ENCODE measurements at places on chromosomes 5 and 9.
A peak's percentile ranks its signal among the peaks of the same experiment; 100 is the strongest.

- DNase-seq: no peak
These were observed 6.0 kb upstream of the SLC9A3 start for GRCh38 chr5:530001-530955.

GRCh38 chr9:128771094-128771721 lies 519 bp downstream of the ZER1 start:
- peak; percentile 44 for DNase-seq

DNA sequence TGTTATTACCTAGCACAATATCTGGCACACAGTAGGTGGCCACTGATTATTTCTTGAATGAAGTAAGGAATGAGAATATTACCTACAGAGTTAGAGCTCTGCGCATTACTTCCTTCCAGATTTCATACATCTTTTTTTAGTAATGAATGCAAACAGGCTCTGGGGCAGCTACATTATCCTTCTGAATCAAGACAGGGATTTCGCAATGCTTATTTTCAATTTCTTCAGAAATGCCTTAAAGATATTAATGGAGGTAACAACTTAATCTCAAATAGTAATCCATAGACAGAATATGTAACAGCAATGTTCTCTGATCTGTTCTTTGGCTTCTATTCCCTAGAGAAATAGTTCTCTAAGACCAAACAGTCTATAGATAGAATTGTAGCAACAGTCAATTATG lies 32.6 kb downstream of the CDKN2A start:
- no peak for DNase-seq

DNA sequence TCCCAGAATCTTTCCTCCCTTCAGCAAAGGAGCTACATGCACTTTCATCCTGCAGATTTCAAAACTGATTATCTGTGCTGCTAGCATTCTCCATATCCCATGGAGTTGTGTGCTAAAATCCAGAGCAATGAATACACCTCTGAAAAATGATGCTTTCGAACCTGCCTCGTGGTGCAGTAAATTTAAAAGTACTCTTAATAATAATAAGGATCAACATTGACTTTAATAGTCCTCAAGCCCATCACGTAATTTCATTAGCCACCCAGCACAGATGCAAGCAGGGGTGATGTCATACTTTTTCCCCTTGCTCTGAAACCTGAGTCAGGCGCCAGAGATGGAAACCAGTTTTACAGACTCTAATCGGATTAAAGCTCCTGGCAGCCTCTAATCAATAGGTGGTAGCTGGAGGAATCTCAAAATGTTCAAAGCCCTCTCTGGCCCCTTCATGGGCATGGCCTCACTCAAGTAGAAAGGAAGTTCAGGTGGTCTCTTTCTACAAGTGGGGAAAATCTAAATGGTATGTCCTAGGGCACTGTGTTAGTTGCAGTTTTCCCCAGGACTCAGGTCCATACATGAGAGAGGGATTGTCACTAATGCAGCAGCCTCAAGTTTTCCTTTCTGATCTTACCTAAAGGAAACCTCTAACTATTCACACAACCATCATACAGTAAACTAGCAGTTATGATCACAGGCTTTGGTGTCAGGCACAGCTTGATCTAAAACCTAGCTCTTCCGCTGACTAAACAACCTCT lies 221.6 kb upstream of the SLC30A5 start:
- no peak for DNase-seq

DNA sequence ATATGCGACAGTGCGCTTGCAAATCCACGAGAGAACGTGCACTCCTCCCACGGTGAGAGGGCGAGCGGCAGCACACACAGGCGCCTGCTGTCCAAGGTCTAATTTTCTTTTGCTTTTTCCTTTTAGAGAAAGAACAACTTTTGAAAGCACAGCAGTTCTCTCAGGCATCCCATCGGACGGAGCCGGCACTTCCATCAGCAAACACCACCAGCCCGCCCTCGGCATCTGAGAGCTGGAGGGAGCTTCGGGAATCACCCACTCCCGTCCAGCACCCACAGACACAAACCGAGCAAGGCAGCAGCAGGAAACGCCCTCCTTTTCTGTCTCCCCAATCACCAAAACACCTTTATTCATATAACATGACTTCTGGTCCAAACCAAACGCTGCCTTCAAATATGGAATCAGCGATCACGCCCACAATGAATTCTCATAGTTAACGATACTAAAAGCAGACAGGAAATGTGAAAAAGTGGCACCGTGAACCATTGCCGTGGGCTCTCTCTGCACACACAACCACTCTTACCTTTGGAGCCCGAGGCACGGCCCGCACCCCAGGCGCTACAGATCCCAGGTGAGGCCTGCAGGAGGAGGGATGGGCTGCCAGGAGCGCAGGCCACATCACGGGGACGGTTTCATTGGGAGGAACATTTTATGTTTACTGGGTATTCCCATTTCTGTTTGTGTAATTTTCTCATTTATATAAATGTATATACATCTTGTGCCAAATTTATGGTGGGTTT lies 14.2 kb downstream of the LPCAT1 start:
- DNase-seq: no peak

DNA sequence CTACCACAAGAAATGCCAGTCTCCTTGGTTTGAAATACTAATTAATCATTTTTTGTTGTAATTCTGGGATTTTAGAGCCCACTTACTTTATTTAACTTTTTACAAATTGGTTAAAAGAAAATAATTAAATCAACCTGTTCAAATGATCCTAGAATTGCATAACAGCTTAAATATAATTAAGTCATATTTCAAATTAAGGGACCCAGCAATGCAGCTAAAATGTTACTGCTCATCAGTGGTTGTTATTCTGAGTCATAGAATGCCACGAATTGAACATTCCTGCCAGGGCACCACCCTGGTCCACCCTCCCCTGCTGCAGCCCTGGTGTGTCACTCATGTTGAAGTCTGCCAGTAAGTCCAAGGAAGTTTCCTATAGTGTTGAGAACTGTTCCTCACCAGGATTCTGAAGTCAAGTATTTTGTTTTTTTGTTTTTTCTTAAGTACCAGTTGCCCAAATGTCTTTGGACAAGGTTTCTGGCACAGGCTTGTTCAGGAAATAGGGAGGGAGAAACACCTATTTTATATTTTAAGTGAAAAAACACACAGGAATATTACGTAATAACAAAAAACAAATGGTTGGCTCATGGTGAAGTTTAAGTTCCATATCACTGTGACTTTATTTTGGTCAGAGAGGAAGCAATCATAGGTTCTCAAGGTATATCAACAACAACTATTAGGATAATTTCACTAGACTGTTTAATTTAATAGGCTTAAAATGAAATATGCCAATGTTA lies 4.3 kb upstream of the ITGA1 start:
- no peak for DNase-seq

DNA sequence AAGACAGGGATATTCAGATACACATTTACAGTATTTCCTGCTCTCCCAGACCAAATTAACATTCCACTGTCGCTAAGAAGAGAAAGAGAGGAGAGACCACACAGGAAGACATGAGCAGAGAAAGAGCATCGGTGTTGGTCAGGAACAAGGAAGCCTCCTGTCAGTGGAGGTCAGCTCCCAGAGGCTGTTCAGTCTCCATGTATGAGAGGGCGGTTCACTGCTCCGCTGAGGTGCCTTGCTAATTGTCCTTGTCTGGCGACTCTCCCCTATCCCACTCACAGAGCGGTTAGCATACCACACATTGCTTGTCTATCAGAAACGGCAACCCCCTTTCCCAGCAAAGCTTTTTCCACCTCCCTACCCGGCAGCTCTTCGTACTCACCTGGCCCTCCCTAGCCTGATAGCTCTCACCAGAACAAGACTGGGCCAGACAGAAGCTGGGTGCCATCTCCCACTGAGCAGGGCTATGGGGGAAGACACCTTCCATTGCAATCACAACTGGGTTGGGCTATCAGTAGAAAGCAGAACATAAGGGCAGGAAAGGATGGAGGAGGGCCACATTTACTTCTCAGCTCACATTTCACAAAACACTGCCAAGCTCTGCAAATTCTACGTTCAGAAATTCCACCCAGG lies 58.6 kb upstream of the LMNB1 start:
- no peak for DNase-seq

DNA sequence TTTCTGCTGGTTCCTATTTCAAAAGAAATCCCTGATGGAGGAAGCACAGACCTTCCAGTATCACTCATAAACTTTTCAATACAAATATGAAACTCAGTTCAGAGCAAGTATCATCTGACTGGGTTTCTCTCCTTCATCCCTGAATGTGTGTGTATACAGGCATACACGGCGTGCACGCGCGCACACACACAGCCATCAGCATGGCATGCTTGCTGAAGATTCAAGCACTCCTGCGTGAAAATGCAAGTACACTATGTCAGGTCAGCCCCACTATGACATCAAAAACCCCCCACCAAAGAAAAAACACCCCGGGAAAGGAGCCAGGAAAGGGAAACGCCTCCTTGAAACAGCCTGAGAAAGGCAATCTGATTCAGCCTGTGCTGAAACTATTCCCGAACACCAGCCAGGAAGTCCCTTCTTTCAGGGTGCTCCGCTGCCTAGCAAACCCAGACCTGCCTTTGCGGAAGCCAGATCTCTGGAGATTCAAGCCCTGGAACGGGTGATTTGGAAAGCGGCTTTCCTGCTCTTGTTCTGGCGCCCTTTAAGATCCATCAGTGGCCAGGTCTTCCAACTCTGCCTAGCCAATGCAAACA lies 831 bp downstream of the KLHL3 start:
- no peak for DNase-seq

- no peak for DNase-seq
These were observed 192.9 kb downstream of the RAB3C start for GRCh38 chr5:58775701-58776262.

- DNase-seq: no peak
These were observed 270.1 kb downstream of the DNAH5 start for GRCh38 chr5:13674391-13674790.

GRCh38 chr9:124941679-124942561 lies 1.0 kb upstream of the GOLGA1 start:
- no peak for DNase-seq

DNA sequence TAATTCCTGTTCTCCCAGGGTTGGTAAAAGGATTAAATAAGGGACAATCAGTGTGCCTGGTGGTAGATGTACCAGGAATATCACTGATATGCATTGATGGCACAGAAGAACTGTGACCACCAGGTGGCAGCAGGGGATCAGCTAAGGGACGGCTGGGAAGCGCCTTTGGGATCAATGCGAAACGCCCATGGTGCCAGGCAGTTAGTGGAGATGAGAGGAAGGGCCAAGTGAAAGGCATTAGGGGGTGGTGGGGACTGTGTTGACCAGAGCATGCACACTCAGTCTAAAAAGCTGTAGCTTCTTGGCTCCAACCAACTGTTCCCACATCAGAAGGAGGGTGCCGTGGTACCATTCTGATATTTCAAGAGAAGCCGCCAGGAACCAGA lies 55.6 kb downstream of the ARHGEF37 start:
- no peak for DNase-seq

GRCh38 chr9:127396808-127397645 lies at the start of gene SLC2A8:
Gene SLC2A8, plus strand, starts transcription at chr9:127397169. Its CDS starts 62 bp downstream, at chr9:127397231.
- peak; percentile 88 for DNase-seq

GRCh38 chr9:122929796-122930354 lies 1.4 kb downstream of the ZBTB26 start:
- no peak for DNase-seq

DNA sequence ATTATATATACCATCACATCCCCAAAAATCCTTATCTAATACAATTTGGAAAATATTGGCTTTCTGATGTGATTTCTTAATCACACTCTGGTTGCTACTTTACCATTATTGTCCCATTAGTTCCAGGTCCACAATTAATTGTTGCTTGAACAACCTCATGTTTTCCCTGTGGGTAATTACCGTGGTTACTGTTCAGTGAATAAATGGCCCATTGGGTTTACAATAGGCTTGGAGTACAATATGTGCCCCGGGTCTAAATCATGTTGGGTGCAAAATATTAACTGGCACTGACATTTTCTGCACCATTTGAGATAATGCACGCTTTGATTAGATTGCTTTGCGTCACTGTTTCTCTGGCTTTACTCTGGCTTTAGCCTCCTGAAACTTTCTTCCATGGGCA lies 163.7 kb downstream of the GABBR2 start:
- DNase-seq: no peak

DNA sequence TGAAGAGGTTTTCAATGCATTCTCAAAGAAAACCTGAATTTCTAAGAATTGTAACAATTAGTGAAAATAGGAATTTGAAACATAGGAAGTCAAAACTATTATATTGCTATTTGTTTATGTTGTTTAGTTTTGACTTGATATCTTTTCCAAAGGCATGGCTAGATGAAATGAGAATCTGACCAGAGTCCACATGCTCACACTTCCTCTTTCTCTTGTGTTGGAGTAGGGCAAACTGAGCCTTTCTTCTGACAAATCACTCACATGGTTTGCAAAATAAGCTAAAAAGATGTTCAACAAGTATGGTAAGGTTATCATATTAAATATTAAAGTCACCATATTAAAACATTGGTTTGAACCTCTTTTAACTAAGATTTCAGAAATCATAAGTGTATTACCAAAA lies 512.6 kb downstream of the ISL1 start:
- DNase-seq: no peak

DNA sequence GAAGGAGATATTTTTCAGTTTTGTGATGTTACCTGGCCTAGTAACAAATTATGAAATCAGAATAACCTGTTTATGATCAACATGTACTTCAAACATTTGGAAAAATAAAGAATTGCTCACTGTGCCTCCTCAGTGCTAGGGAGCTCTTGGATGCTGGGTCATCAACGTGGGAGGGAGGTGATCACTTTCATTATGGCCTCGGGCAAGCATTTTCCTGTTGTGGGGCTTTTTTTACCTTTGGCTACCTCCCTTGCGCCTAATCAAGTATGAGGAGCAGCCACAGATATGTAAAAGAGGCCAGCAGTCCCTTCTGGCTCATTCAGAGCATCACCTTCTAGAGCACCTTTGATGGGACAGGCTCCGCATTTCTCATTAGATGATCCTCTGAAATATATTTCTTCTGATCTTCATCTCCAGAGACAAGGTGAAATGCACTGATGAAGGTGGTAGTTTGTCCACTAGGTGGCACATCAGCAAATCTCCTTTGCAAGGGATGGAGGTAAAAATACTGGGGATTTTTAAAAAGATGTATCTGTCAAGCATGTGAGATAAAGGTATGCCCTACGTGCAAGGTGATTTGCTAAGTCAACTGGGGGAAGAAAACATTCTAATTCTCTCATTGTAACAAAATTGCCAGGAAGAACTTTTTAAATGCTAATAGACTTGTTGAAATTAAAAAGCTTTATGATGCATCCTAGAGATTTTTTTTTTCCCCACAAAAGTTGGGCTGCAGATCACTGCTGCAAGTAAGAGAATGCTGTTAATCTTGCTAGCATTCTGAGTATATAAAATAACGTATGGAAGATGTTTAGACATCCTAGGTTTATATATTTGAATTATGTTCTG lies 218.2 kb downstream of the MAST4 start:
- peak; percentile 21 for DNase-seq

DNA sequence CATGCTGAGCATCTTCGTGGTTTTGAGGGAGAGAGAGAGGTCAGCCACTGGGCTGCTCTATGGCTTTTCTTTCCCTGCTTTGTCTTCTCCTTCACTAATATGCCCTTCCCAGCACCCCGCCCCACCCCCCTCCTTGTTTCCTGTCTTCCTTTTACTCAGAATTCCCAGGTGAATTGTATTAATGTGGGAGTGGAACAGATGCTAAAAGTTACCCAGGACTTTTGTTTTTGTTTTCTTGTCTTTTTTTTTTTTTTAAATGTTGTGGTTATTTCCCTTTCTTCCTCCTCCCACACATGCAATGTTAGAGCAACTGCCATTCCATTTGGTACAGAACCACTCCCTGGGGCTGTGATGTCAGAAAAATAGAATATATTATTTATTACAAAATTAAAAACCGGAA lies 442.7 kb upstream of the CD180 start:
- no peak for DNase-seq

GRCh38 chr5:178324481-178325310 lies 92.1 kb upstream of the PHYKPL start:
- DNase-seq: no peak

GRCh38 chr9:75231167-75231566 lies 142.9 kb downstream of the OSTF1 start:
- DNase-seq: no peak

- no peak for DNase-seq
These were observed 122.9 kb downstream of the NXNL2 start for GRCh38 chr9:88657893-88658292.
